Activated naive CD4-positive, alpha-beta T cell treated with anti-CD3 and anti-CD28 coated beads for 36 hours (primary cell): ENCODE measurements at places on chromosomes 2 and 18. TPM values are rescaled to one million over a fixed set of nuclear protein-coding genes. Genes with fewer than 3 reads are reported as not detected.

- H3K27me3 ChIP-seq: no peaks in the 10 kb centered on the region
- DNase-seq: no peak
- H3K4me3 ChIP-seq: no peak overlapping the region
- no peak overlapping the region for H3K27ac ChIP-seq
- H3K4me1 ChIP-seq: peaks cover 10% of the 10 kb centered on the region
Observed at GRCh38 chr2:98153481-98153880, 66.5 kb downstream of the VWA3B start.

DNA sequence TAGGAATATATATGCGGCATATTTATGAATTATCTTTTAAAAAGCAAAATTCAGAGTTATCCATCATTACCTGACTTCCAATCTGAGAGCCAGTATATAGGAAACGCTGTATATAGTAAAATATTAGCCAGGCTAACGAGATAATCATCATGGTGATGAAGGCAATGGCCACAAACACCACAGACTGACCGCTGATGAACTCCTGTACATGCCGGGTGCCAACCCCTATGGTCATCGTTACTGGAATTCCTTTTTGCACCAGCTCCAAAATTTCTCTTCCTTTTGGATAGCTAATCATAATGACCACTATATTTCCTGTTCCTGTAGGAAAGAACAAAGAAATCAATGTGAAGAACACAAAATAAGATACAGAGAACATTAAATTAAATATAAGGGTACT lies 13.6 kb downstream of the RNF149 start:
- H3K4me3 ChIP-seq: no peak overlapping the region
- no peak overlapping the region for H3K27ac ChIP-seq
- no peaks in the 10 kb centered on the region for H3K27me3 ChIP-seq
- no peak for DNase-seq

- H3K27ac ChIP-seq: no peak overlapping the region
- DNase-seq: no peak
- H3K36me3 ChIP-seq: no peaks in the 10 kb centered on the region
- peaks cover 67% of the 10 kb centered on the region for H3K4me1 ChIP-seq
- H3K4me3 ChIP-seq: no peak overlapping the region
- H3K27me3 ChIP-seq: no peaks in the 10 kb centered on the region
Observed at GRCh38 chr2:197940382-197940781, 136.0 kb downstream of the PLCL1 start.

DNA sequence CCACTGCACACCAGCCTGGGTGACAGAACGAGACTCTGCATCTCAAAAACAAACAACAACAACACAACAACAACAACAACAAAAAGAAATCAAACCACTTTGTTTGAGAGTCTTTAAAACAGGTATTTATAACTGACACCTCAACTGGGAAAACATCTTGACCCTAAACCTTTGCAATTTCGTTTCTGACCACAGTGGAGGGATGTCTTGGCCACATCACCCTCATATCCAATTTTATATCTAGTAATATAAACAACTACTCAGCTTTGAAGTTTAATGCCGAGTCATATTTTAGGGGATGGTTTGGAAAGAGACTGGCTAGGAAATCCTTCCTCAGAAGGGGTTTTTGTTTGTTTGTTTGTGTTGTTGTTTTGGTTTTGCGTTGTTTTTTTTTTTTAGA lies 37.8 kb upstream of the RMDN2 start:
- no peak overlapping the region for H3K27ac ChIP-seq
- H3K36me3 ChIP-seq: no peaks in the 10 kb centered on the region
- H3K27me3 ChIP-seq: peaks cover 3% of the 10 kb centered on the region
- H3K4me1 ChIP-seq: peaks cover 19% of the 10 kb centered on the region

DNA sequence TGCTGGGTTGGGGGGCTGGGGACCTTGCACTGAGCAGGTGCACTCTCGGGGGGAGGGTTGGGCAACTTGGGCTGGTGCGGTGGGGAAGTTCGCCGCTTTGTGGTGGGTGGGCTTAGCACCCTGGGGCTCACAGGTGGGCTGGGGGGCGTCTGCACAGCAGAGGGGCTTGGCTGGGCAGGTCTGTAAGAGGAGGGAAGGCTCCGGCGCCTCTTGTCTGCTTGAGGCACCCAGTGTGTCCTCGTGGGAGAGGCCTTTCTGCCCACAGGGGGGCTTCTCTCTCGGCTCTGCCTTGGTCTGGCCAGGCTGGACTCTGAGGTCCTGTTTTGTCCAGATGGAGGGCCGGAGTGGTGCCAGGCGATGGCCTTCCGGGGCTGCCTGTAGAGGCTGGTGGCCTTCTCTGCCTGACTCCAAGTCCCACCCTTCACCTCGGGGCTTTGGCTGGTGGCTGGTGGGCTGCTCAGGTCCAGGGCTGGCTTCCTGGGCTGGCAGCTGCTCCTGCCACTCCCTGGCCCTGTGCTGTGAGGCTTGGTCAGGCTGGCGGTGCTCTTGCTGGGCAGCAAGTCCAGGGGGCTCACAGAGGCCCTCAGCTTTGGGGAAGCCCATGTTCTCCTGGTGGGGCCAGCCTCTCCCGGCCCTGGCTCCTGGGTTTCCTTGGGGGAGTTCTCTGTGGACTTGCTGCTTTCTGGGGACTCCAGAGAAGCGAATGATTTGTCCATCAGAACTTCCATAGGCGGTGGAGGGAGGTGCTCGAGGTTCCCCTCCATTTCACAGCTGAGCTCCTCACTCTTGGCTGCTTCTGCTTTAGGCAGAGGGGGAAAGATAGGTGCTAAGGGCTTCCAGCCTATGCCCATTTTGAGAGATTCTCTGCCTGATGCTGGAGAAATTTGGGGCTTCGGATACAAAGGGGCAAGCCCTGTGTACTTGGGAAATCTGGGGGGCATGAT lies 3.0 kb downstream of the PCARE start:
- DNase-seq: no peak
- H3K27me3 ChIP-seq: no peaks in the 10 kb centered on the region
- no peaks in the 10 kb centered on the region for H3K36me3 ChIP-seq
- no peaks in the 10 kb centered on the region for H3K4me1 ChIP-seq
- H3K4me3 ChIP-seq: no peak overlapping the region
- no peak overlapping the region for H3K27ac ChIP-seq

DNA sequence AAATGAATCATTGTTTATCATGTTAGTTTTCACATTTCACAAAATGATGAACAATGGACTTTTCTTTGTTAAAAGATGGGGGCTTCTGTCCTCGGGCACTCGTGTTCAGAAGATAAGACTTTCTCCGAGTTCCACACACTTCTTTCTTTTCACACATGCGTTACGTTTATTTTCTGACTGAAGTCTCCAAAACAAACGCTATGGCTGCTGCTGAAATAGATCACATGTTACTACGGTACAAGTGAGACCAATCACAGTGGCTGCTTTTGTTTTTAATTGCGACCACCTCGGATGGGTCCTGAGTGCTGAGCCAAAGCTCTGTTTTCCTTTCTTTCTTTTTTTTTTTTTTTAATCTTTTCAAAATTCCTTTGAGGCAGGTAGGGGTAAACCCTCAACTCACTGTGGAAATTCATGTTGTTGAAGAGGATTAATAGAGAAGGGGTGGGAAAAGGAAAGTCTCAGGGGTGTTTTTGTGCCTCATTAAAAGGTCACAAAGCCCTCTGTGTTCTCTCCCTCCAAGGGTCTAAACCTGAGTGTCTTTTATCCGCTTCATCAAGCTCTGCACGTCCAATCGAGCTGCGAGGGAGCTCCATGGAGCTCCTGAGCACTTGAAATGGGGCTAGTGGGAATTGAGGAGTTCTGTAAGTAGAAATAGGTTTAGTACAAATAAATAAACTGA lies 48.2 kb downstream of the ARL4C start:
- H3K36me3 ChIP-seq: peaks cover 16% of the 10 kb centered on the region
- H3K4me3 ChIP-seq: peak overlapping the region; percentile 28
- no peak for DNase-seq
- peak overlapping the region; percentile 96 for H3K27ac ChIP-seq

DNA sequence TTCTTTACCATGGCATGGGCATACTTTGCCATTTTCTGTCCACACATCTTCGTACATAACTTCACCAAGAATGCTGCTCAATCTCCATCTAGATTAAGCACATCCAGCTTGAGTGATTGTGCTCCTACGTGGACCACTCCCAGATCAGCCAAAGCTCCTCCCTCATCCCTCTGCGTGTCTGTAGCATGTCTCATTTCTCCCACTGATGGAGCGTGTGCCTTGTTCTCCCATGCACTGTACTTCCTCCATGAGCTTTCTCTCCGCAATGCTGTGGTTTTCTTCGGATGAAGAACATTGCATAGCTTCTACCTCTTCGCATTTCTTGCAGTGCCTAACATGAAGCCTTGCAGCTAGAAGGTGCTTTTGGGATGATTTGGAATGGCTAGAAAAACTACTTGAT lies 13.5 kb downstream of the CCL20 start:
- DNase-seq: no peak
- H3K4me3 ChIP-seq: no peak overlapping the region
- peaks cover 18% of the 10 kb centered on the region for H3K27me3 ChIP-seq
- peaks cover 6% of the 10 kb centered on the region for H3K4me1 ChIP-seq

DNA sequence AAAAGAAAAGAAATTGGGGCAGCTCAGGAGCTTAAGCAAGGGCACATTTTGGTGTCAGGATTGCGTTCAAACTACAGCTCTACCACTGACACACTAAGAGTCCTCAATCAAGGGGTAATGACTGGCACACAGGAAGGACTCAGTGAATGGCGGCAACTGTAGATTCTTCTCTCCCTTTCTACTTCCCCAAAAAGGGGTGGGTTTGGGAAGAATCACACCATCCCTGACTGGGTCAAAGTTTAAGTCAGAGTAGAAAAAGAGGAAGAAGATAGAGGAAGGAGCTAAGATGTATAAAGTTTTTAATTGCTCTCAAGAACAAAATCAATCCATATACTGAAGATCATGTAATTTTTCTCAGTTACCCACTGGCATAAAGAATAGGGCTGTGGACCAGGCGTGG lies 2.6 kb downstream of the NLRC4 start:
- peaks cover 3% of the 10 kb centered on the region for H3K4me1 ChIP-seq
- no peaks in the 10 kb centered on the region for H3K36me3 ChIP-seq
- H3K27ac ChIP-seq: no peak overlapping the region

GRCh38 chr18:68693091-68693815 lies 21.7 kb downstream of the TMX3 start:
- H3K27me3 ChIP-seq: no peaks in the 10 kb centered on the region
- DNase-seq: no peak
- no peak overlapping the region for H3K4me3 ChIP-seq
- H3K27ac ChIP-seq: no peak overlapping the region
- no peaks in the 10 kb centered on the region for H3K4me1 ChIP-seq

DNA sequence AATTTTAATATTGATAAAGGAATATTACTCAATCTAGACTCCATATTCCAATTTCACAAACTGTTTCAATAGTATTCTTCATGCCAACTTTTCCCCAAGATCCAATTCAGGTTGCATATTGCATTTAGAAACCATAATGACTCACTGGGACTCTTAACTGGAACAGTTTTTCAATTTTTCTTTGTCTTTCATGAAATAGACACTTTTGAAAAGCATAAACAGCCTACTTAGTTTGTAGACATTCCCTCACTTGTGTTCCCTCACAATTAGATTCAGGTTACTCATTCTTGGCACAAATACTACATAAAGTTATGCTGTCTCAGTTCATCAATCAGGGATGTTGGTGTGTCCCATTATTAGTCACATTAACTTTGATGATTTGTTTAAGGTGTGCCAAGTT lies 1768.4 kb upstream of the PIK3C3 start:
- no peak for DNase-seq
- no peak overlapping the region for H3K4me3 ChIP-seq
- no peaks in the 10 kb centered on the region for H3K27me3 ChIP-seq
- H3K4me1 ChIP-seq: no peaks in the 10 kb centered on the region

DNA sequence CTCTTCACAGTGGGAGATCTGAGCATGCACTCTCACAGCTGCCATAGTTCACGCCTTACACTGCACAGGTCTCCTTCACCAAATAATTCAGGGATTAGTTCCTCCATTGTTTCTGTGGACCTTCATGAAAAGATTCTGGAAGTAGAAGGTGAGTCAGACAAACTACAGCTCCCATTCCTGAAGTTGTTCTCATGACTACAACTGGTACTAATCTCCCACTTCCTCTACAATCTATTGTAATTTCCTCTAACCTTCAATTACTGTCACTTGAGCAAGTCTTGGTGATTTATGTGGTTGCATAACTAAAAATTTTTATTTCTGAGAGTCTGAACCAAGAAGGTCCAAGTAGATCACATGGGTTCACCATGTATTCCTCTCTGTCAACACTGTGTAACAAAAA lies 128.7 kb downstream of the XIRP2 start:
- H3K27ac ChIP-seq: no peak overlapping the region
- no peak for DNase-seq
- no peaks in the 10 kb centered on the region for H3K27me3 ChIP-seq
- H3K4me1 ChIP-seq: no peaks in the 10 kb centered on the region
- no peak overlapping the region for H3K4me3 ChIP-seq
- H3K36me3 ChIP-seq: no peaks in the 10 kb centered on the region

DNA sequence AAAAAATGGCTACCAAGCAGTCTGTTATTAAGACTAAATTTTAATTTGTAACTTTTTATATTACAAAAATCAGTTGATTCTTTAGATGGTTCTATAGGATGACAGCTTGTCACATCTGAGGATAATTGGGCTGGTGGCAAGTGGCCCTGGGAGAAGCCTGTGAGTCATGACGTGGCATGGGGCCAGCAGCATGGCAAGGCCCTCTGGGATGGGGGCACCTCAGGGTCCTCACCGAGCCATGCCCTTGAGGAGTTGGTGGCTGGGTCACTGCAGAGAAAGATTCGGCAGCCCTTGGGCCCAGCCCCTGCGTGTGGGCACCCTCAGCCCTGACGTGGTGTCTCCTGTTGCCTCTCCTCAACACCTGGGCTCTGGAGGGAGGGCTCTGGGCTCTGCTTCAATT lies 49.7 kb downstream of the STK25 start:
- H3K36me3 ChIP-seq: no peaks in the 10 kb centered on the region
- H3K4me3 ChIP-seq: no peak overlapping the region
- H3K4me1 ChIP-seq: no peaks in the 10 kb centered on the region

DNA sequence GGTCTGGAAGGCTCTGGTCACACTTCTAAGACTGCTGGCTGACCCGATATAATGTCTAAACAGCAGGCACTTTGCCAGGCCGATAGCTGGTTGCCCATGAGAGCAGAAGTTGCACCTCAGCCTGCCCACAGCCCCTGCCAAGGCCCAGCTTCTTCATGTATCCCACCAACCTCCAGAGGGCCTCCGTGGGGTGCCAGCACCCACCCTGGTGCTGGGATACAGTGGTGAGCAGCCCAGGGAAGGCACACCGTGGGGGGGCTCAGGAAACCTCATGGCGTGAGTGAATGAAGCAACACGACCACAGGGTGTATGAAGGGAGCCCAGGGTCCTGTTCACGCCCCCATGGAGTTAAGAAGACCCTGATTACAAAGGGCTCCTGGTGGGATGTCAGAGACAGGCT lies 16.2 kb upstream of the GLI2 start:
- no peak overlapping the region for H3K4me3 ChIP-seq
- H3K4me1 ChIP-seq: no peaks in the 10 kb centered on the region
- no peaks in the 10 kb centered on the region for H3K36me3 ChIP-seq
- H3K27me3 ChIP-seq: peaks cover 2% of the 10 kb centered on the region
- DNase-seq: no peak

- peaks cover 3% of the 10 kb centered on the region for H3K4me1 ChIP-seq
- H3K4me3 ChIP-seq: peak overlapping the region; percentile 49
- peak; percentile 26 for DNase-seq
- H3K27ac ChIP-seq: no peak overlapping the region
Observed at GRCh38 chr18:48007955-48008701, 77.7 kb upstream of the SMAD2 start.

COLEC12 gene
- total RNA-seq: not detected

C1GALT1C1L gene
- not detected for total RNA-seq

CNRIP1 gene
- not detected for total RNA-seq

LHCGR gene
- not detected for total RNA-seq

CCDC74A gene
- 6.8 TPM for total RNA-seq

C2orf80 gene
- not detected for total RNA-seq
